ENCODE measurements at places on chromosomes 4 and X. TPM values are rescaled to one million over a fixed set of nuclear protein-coding genes. Genes with fewer than 3 reads are reported as not detected.

DNA sequence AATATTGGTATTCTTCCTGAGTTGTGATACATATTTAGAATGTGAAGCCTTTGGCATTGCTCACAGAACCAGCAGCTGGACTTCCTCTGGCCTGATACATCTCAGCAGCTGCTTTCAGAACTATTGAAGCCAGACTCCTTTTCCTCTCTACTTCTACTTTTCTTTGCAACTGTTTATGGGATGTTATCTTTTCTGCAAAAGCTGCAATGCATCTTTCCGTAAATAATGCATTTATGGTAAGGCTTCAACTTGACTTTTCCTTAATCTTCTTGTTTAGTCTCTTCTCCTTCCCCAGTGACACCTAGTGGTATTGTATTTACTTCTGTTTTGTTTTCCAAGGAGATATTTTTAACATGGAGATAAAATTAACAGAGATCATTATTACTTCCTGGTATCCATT is 1548.7 kb downstream of the PCDH7 start:
- no peak for DNase-seq

DNA sequence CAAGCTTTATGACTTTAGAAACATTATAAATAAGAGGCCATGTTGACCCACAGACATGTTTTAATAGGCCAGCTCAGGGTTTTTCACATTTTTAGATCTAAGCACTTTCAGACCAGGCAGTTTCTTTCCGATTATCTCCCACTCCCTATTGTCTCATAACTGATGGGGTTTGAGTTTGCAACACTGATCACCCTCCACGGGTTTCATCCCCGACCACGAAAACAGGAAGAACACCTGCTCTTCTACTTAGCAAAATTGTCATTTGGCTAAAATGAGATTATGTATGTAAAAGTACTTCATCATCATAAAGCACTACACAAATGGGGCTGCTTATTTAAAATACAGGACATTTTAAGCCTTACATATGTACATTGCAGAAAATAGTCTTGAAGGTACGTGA is 407.9 kb downstream of the HNRNPD start:
- no peak for DNase-seq

GRCh38 chr4:153265306-153266047 is 61.2 kb downstream of the TRIM2 start:
- no peak for DNase-seq

DNA sequence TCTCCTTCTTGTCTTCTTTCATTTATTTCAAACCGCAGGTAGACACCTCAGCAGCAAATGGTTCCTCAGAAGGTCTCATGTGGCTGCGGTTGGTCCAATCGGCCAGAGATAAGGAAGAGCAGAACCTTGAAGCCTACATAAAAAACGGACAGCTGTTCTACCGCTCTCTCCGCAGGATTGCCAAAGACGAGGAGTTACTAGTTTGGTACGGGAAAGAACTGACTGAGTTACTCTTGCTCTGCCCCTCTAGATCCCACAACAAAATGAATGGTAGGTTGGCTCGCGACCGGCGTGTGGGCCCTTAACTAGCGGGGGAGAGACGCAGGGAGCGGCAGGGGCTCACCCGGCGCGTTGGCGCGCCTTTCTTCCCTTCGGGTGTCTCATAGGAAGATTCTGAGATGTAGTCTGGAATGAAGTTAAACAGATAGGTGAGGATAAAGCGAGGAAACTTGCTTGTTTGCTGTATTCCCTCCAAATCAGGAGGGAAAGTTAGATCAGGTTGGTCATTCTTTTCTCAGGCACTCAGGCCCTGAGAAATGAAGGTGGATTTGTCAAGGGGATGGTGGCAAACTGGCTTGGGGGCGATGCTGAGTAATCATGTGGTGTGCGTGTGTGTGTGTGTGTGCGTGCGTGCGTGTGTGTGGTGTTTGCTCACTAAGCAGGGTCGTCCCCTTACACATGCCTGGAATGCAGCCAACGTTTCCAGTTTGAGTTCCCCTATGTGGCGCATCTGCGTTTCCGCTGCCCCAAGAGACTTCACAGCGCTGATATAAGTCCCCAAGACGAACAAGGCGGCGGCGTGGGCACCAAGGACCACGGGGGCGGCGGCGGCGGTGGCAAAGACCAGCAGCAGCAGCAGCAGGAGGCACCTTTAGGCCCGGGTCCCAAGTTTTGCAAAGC is 4.2 kb downstream of the PRDM8 start:
- peak; percentile 29 for DNase-seq

DNA sequence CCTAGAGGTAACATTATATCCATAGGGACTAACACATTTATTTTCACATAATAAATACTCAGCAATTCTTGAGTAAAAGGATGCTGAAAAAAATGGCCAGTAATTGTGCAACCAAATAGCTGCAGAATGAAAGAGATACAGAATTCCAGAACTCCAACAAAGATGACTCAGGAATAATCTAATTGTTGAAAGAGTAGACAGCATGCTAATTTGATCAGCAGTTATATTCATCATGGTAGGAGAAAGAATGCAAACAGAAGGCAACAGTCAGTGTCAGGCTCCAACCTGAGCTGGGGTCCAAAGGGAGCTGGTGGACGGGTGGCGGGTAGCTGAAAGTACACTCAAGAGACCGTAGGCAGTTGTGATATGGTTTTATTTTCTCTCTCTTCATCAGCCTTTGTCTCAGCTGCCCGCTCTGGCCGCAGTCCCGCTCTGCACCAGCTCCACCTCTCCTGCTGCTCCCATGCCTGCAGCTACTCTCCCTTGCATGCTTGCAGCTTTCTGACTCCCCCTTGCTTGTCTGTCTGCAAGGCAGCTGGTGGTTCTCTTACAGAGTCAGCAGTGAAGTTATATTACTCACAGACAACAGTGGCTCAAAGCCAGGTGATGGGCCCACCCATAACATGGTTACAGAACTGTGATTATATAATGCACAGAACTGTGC is 1150.1 kb downstream of the STIM2 start:
- no peak for DNase-seq

DNA sequence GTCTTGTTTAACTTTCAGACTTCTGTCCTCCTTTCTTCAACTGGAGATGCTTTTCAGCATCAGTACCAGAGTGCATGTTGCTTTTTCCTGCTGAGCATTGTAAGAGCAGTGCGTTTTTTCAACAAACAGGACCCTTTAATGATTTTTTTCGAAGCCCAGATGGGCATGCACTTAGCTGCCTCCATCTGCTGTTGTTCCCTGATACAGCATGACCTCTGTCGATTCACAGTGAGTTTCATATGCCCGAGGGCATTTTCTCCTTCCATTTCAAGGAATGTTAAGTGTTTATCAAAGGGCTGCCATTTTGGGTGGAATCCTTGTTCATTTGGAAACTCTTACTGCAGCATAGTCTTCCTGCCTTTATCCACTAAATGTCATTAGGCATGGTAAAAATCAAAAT is 428.6 kb downstream of the DTHD1 start:
- DNase-seq: no peak

The PAGE5 gene
- total RNA-seq: not detected

Data from WTC11 (cell line).